ENCODE measurements at places on chromosomes 12 and 14.

- DNase-seq = no peak
Observed at GRCh38 chr12:20189767-20190166, 178.6 kb upstream of the PDE3A start.

DNA sequence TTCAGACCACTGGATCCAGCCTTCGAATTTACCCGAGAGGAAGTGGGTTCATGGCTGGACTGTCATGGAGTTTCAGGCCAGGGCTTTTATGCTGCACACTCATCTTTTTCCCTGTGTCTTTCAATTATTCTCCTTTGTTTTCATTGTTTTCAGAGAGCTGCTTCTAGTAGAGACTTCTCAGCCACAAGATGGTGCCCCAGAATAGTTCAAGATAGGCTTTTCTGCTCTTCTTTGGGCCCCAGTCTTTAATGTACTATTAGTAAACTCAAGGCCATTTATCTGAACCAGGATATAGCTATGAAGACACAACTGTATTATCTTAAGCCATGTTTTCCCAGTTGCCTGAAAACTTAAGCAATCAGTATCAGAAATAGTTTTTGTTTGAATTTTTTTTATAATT lies 30.4 kb upstream of the PSMA6 start:
- no peak for DNase-seq

- DNase-seq = no peak
Observed at GRCh38 chr12:25929142-25929541, 29.3 kb upstream of the RASSF8 start.

GRCh38 chr14:92190768-92191167 lies 69.0 kb downstream of the CPSF2 start:
- DNase-seq = no peak

- DNase-seq = no peak
Observed at GRCh38 chr14:56524971-56525677, 54.5 kb upstream of the TMEM260 start.

DNA sequence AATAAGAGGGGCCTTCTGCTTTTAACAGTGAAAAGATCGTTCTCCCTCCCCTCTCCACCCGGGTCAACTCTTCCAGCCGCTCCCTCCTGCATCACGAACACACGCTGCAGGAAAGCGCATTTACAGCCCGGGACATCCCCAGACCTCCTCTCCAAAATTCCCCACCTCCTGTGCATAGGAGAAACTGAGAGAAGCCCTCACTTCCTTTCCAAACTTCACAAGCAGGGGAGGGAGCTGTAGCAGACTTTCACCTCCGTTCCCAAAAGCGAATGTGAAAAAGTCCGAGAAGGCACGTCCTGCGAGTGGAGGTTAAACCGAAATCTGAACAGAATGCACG lies 513 bp downstream of the BCAT1 start:
- DNase-seq = no peak

DNA sequence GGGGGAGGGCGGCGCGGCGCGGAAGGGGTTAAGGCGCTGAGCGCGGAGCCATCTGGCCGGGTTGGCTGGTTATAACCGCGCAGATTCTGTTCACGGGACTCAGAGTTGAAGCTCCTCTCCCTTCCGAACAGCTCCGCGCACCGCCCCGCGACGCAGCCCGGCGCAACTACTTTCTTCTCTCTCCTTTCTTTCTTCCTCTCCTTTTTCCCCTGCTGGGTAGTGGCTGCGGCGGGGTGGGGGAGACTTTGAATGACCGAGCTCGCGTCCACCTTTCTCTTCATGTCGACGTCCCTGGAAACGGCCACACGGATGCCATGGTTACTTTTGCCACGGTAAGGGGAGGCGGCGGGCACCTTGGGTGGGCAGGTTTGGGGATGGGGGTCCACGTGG lies at the start of gene NTF3:
Gene NTF3 (plus strand): TSS at position 98 of the 390 bp plus-strand sequence. CDS start 217 bp downstream, at position 315.
- DNase-seq = no peak

- DNase-seq = no peak
Observed at GRCh38 chr14:96494331-96494730, 7.9 kb upstream of the PAPOLA start.

GRCh38 chr14:31096255-31096654 lies 70.1 kb upstream of the STRN3 start:
- DNase-seq = no peak

GRCh38 chr14:71141701-71142374 lies 234.6 kb downstream of the PCNX1 start:
- no peak for DNase-seq

DNA sequence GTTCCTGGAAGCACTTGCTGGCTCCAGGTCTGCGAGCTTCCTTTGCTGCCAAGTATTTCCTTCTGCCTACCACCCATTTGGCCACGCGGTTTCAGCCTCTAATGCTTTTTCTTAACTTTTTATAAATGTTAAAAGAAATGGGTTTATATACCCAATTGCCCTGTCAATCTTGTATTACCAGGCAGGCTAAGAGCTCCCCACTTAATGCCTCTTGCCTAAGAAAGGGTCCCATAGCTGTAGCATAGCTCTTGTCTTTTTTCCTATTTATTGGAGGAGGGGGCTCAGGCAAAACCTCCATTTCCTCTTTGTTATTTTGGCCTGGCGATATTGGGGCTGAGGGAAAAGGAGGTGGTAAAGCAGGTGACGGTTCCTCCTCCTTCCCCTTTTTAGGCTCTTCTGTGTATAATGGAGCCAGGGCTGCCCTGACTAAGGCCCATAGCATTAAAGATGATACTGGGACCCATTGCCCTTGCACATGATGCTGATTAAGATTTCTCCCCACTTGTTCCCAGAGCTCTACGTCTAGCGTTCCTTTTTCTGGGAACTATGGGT lies 21.6 kb upstream of the BLTP3B start:
- no peak for DNase-seq

DNA sequence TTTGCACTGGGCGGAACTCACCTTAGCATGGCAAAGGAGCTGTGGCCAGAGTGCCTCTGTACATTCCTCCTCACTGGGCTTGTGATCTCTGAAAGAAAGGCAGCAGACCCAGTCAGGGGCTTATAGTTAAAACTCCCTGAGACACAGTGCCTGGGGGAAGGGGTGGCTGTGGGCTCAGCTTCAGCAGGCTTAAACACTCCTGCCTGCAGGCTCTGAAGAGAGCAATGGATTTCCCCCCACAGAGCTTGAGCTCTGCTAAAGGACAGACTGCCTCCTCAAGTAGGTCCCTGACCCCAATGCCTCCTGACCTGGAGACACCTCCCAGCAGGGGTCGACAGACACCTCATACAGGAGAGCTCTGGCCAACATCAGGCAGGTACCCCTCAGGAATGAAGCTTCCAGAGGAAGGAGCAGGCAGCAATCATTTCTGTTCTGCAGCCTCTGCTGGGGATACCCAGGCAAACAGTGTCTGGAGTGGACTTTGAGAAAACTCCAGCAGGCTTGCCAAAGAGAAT lies 327.5 kb upstream of the SLC16A7 start:
- DNase-seq = no peak

DNA sequence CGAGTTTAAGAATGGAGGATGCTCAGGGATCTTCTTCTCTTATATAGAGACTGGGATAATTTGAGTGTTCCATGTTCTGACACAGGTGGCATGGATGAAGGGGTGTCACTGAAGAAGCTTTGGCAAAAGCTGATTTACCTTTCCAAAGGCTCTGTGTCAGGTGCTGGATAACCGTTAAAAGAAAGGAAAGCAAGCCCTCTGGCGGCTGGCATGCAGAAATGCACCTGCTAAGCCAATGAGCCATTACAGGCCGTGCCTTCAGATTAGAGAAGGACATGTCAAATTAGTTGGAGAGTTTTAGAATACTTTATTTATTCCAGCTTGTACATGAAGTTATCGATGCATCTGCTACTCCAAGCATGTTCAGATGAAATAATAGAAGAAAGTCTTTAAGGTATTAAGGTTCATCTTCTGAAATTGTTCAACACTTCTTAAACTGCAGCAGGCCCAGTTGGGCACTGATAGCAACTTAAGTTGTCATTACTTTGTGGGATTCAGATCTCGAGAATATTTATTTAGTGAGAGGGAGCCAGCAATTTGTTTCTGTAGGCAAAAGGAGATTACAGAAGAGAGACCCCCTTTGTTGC lies 678.2 kb downstream of the NRXN3 start:
- DNase-seq = no peak

DNA sequence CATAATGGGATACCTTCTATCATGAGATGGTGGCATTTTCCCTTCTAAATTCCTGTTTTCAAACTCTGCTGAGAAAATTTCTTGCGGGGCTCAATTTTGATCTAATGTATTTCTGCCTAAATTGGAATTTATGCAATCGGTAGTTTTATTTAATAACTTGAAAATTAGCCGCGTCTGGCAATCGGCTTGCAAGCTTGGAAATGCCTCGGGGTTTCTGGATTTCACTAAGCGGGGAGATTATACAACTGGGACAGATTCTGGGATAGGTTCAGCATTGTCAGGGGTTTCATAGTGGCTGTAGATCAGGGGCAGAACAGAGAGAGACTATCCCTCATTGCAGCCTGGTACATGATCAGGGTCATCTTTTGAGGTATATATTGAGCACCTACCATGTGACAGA lies 8.6 kb downstream of the CCDC60 start:
- no peak for DNase-seq

- no peak for DNase-seq
Observed at GRCh38 chr12:47731723-47732122, 6.4 kb upstream of the ENDOU start.
